ENCODE measurements at places on chromosomes 2 and 18.

DNA sequence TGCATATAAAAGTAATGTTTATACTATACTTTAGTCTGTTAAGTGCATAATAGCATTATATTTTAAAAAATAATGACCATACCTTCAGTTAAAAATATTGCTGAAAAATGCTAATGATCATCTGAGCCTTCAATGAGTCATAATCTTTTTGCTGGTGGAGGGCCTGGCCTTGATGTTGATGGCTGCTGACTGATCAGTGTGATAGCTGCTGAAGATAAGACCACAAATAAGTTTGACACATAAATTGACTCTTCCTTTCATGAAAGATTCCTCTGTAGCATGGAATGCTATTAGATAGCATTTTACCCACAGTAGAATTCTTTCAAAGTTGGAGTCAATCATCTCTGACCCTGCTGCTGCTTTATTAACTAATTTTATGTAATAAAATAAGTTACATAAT, 128.4 kb upstream of the CCDC85A start:
- DNase-seq = no peak

DNA sequence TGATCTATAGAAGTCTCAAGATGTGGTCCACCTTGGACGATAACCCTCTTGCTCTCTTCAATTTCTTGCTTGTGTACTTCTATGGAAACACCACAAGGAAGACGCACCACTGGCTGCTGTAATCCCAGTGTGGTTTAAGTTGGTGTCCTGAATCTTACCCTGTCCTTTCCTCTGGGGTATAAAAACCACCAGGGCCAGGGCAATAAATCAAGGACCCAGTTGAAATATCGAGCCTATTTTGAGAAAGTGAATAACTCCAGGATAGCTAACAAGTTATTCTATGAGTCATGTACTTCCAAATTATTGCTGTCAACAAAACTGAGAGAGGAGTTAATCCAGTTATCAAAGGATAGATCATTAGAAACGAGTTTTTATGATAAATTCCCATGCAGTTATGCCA, 137.0 kb downstream of the RND3 start:
- no peak for DNase-seq

DNA sequence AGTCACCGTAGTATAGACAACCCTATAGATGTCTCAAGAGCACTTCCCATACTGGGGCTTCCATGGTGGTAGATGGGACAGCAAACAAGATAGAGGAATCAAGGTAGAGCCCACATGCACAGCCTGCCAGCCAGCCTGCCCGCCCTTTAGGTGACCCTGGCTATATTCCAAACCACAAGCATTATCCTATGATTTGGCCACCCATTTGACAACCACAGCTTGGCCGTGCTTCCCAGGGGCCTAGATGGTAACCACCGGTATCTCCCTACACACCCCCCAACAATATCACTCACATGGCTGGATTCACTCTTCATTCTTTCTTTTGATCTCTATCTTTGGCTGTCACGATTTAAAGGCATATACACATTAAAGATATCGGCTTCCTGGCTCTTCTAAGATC, 85.3 kb downstream of the CDK15 start:
- no peak for DNase-seq

- no peak for DNase-seq
Measured at GRCh38 chr2:18536100-18536499, 24.4 kb downstream of the RDH14 start.

- no peak for DNase-seq
Measured at GRCh38 chr2:98332989-98333388, 13.3 kb upstream of the CNGA3 start.

- no peak for DNase-seq
Measured at GRCh38 chr2:172819943-172820342, 84.3 kb downstream of the RAPGEF4 start.

- DNase-seq = no peak
Measured at GRCh38 chr2:235901243-235901642, 266.9 kb downstream of the GBX2 start.

DNA sequence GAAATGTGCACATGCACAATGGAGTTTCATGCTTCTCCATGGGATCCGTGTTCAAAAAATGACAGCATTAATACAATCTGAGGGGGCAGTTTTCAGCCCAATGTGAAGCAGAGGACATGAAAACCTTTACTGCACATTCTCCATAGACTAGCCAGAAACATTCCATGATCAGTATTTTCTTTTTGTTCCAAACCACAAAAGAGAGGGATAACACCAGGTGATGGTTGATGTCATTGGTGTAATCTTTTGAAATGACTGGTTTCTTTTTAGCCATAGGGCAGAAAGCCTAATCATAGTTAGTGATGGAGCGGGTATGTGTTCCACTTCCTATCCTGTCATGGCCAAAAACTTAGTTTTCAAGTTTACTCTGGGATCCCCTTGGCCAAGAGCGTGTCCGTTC, 1.8 kb upstream of the KYNU start:
- DNase-seq = no peak

DNA sequence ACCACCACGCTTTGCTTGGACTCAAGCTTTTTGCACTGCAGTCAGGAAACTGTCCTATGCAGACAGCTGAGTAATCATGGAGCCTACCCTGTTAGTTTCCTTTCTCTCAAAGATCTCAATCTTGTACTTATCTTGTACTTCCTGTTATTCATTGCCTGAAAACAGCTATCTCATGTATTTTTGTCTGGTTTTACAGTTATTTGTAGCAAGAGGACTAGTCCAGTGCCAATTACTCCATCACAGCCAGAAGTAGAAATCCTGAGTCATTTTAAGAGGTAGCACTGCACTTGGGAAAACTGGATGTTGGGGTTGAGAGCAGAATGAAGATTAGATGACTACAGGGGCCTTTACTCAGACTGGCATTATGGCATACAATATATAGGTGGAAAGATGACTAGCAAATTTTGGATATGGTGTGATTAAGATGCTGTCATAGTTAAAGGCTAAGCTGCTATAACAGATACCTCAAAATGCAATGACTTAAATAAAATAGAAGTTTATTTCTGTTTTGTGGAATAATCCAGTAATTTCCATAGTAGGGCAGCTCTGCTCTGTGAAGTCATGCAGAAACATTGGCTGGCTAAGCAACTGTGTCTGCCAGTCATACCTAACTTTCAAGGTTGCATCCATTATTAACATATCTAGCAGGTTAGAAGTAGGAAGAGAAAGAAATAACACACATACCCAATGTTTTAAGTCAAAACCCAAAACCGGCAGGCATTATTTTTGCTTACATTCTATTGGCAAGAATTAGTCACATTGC, 21.1 kb upstream of the CHMP3 start:
- no peak for DNase-seq

DNA sequence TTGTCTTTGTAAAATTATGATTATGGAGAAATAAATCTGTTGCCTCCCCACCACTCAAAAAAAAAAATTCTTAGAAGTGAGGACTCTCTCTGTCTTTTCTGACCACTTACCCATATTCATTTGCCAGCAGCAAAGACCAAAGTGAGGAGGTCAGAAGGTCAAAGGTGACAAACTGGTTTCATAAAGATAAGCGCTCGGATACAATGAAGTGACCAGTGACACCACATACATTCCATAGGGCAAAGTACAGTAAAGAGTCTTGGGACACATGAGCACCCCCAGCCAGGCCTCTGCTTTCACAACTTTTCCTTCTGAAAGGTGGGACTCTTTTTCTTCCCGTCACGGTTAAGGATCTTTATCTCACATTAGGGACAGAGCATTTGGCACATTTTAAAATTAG, 75.9 kb upstream of the TCF4 start:
- no peak for DNase-seq

DNA sequence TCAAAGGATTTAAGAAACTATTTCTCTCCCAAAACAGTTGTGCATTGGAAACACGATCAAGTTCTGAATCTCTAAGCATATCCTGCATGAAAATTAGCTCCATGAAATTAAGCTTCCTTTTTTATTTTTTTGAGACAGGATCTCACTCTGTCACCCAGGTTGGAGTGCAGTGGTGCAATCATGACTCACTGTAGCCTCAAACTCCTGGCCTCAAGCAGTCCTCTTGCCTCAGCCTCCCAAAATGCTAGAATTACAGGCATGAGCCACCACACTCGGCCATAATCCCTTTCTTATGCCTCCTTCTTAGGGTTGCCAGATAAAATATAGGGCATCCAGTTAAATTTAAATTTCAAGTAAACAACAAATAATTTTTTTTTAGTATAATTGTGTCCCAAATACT, 124.4 kb downstream of the ARL4C start:
- DNase-seq = no peak

DNA sequence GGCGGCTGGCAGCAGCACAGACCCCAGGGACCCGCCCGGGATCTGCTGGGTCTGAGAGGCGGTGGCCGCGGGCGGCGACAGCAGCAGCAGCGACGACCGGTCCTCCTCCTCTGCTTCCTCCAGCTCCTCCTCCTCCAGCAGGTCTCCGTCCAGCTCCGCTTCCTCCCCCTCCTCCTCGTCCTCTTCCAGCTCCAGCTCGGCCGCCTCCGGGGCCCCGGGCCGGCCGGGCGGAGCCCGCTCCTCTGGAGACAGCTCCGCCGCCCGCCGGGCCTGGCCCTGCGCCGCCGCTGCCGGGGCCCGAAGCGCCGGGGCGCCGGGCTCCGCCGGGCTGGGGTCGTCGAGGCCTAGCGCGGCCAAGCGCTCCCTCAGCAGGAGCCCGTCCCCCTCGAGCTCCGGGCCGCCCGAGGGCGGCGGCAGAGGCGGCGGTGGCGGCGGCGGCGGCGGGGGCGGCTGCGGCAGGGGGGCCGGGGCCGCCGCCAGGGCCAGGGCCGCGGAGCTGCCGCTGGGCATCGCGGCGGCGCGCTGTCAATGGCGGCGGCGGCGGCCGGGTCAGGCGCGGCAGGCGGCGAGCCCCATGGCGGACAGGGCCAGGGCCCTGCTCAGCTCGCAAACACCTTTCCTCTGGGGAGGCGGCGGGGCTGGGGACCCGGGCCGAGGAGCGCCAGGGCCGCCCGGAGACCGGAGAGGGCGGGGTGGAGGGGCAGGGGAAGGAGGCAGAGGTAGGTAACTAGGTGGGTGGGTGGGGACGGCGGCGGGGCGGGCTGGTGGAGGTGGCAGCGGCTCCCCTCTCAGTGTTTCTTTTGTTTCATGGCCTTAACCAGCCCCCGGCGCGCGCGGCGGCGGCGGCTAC, 445 bp downstream of the MEX3C start:
- DNase-seq = peak; percentile 70

- DNase-seq = no peak
Measured at GRCh38 chr18:388200-388599, 112.3 kb downstream of the COLEC12 start.

DNA sequence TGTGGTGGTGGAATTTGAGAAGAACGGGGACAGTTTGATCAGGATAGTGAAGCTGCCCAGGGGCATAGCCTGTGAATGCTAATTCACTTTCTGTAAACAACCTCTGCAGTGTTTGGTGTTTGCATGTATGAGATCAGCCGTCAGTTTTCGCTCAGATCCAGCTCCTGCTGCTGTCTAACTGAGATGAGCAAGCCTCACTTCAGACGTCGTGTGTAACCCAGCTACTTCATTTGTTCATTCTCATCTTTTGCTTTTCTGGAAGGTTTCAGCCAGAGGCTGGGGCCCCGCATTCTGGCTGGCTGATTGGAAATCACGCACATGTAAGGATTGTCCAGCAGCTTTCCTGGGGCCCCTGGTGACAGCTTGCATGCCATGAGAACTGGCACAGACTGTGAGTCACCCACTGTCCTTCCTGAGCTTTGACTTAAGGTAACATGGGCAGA, 48.9 kb downstream of the LDLRAD4 start:
- DNase-seq = peak; percentile 33

- no peak for DNase-seq
Measured at GRCh38 chr2:144131042-144131441, 388.9 kb downstream of the ZEB2 start.

DNA sequence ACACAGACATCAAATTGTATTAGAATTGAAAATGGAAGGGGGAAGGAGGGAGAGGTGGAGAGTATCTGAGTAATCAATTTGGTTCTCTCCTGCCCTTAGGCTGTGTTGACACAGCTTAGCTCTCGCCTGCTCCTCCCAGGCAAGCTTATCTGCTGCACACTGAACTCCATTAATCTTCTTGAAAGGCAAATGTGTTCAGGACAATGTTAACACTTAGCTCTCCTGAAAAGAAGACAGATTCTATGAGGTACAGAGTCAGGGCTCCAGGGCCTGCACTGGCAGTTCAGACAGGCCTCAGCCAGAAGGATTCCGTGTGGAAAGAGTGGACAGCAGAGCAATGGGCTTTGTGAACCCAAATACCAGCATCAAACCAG, 430.0 kb upstream of the TNP1 start:
- DNase-seq = peak; percentile 58

DNA sequence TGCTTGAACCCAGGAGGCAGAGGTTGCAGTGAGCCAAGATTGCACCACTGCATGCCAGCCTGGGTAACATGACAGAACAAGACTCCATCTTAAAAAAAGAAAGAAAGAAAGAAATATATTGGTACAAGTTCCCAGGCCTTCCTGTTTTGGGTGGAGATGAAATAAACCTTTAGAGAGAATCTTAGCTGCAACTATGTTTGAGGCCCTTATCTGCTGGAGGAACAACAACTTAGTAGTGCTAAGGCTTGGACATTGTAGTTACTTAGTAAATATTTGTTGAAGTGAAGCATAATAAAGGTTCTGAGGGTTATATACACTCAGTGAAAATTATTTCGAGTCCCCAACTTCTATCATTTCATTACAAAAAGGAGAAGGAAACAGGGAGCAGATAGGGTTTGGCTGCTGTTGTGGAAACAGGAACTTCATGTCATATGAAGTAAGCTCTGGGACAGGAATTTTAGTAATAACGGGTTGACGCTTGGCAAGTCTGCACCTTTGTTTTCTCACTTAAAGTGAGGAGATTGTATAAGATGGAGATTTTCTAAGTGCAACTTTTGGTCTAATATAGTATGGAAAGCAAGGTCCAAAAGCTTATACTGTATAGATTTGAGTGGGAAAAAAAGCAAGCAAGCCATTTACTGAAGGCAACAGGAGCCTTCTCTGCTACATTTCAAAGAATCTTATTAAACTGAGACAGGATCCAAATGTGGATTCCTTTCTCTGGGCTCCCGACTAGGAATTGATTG, 40.0 kb upstream of the AGPS start:
- DNase-seq = no peak

- no peak for DNase-seq
Measured at GRCh38 chr18:31619291-31619690, 27.6 kb downstream of the TTR start.

DNA sequence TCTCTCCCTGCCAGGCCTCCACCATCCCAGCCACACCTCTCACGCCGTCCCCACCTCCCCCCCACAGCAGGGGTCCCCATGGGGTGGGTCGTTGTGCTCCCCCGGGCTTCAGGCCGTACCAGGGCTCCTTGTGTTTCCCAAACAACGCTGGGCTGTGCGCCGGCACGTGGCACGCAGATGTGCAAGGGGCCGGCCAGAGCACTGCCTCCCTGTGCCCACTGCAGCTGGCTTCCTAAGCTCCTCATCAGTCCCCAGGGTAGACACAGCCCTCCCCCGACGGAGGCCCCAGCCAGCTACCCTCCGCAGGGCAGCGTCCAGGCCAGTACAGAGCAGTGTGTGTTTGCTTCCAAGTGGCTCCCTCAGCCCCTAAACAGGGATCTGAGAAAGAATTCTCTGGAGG, 34.0 kb downstream of the BIN1 start:
- no peak for DNase-seq

- DNase-seq = no peak
Measured at GRCh38 chr2:157611110-157611509, 17.6 kb downstream of the ACVR1C start.
